Left ventricle myocardium superior (tissue), 1 donor: ENCODE measurements at places on chromosomes 1 and 21.

DNA sequence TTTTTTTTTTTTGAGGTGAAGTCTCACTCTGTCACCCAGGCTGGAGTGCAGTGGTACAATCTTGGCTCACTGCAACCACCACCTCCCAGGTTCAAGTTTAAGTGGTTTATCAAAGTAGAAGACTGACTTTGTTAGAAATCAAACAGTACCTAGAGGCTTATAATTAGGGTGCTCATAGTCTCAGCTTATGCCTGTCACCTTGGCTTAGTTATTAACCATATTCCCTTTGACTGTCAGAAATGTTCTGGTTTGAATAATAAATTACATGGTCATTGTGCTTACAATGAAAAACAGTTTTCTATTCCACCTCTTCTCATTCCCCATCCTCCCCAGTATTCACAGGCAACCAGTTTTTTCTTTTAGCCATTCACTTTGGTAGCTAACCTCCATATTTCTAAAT is 54.8 kb downstream of the CTTNBP2NL start:
- no peak for DNase-seq

GRCh38 chr1:170749959-170750358 is 86.0 kb downstream of the PRRX1 start:
- no peak for DNase-seq

GRCh38 chr1:27990920-27991537 is 31.3 kb downstream of the XKR8 start:
- DNase-seq, result no peak

- DNase-seq, result no peak
These were observed 45.9 kb downstream of the CBS start for GRCh38 chr21:43029785-43030184.

- peak; percentile 43 for DNase-seq
These were observed 78.6 kb downstream of the LAMC1 start for GRCh38 chr1:183101841-183102276.

GRCh38 chr1:211520641-211521040 is 28.7 kb upstream of the RD3 start:
- DNase-seq, result no peak

GRCh38 chr1:246261639-246262038 is 245.4 kb downstream of the SMYD3 start:
- no peak for DNase-seq

- peak; percentile 72 for DNase-seq
These were observed 6.4 kb upstream of the GUCA2B start for GRCh38 chr1:42146626-42147320.

DNA sequence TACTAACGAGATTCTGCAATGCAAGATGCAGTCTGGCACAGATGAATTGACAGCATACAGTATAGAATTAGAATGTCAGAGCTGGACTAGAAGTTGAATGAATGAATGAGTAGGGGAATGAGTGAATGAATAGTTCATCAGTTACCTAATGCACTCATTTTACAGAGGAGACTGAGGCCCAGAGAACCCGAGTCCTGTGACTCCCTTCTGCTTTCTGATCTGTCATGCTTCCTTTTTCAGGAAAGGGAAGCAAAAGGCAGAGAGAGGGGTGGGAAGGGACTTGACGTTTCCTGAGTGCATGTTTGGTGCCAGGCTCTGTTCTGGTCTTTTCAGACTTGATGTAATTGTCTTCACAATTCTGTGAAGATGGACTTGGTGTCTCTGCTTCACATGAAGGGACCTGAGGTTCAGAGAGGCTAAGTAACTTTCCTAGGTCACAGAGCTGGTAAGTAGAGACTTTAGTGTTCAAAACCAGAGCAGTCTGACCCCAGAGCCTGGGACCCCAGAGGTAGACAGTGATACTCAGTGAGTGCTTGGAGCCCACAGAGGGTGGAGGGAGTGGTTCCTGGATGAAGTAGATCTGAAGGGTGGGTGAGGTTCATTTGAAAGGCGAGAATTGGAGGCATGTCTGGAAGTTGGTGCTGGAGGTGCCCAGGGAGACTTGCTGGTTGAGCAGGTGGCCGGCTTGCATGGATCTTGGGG is 8.0 kb upstream of the MEX3A start:
- no peak for DNase-seq

DNA sequence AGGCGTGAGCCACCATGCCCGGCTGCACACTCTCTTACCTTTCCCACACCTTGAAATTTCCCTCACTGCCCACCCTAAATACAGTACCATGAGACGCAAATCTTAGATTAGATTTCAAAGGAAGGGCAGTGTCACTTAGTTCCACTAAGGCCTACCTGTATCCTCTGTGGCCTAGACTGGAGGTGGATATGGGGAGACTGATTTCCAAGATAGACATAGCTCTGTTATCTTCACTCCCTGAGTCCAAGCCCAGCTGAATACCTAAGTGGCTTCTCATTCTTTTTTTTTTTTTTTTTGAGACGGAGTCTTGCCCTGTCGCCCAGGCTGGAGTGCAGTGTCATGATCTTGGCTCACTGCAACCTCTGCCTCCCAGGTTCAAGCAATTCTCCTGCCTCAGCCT is 89.0 kb downstream of the SLC16A1 start:
- no peak for DNase-seq

GRCh38 chr1:166166329-166166697 is 488 bp downstream of the FAM78B start:
- peak; percentile 33 for DNase-seq

DNA sequence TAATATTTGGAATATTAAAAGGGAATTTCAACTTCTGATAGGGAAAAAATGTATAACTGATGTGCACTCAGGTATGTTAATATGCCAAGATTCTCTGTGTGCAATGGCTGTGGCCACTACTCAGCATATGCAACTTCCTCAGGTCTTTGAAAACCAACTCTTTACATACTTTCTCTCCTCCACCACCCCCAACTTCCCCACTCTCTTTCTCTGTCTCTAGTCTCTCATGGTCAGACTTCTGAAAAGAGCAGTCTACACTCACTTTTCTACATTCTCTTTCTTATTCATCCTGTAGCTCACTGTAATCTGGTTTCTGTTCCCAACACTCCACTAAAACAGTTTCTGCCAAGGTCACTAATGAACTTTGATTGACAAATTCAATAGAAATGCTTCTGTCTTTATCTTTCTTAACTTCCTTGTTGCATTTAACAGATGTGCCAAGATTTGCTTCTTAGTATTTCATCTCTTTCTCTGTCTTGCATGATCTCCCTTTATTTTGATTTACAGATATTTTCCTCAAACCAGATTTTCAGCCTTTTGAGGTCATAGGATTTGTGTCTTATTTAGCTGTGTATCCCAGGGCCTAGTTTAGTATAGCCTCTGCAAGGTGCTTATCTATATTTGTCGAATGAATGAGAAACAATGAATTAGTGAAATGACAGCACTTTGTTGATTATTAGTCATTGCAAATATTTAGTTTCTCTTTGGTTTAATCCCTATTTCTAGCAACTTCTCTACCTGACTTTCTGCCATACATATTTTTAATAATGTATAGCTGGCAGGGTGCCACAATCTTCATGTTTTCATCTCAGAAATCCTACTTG is 168.9 kb downstream of the LMO4 start:
- no peak for DNase-seq

- no peak for DNase-seq
These were observed 260.5 kb upstream of the CHRM3 start for GRCh38 chr1:239125893-239126292.

DNA sequence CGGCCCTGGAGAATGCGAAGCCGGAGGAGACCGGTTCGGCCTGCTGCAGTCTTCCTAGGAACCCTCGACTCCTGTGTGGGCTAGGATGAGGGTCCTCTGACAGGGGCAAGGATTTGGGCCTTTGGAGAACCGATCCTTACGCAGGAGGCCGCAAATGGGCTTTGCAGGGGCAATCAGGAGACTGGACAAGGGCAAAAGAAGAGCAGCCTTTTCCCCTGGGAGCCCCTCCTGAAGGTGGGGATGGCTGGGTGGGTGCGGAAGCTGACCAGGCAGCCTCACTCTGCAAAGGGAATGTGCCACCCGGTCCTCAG is 111.7 kb downstream of the NAV1 start:
- DNase-seq, result no peak

- DNase-seq, result no peak
These were observed 19.1 kb upstream of the LRRC3 start for GRCh38 chr21:44436111-44436611.

GRCh38 chr1:76269155-76269554 is 194.6 kb downstream of the ST6GALNAC3 start:
- DNase-seq, result no peak

GRCh38 chr21:45818276-45818903 is 163.2 kb upstream of the COL6A1 start:
- no peak for DNase-seq
